ENCODE measurements at places on chromosomes 11 and 22.

DNA sequence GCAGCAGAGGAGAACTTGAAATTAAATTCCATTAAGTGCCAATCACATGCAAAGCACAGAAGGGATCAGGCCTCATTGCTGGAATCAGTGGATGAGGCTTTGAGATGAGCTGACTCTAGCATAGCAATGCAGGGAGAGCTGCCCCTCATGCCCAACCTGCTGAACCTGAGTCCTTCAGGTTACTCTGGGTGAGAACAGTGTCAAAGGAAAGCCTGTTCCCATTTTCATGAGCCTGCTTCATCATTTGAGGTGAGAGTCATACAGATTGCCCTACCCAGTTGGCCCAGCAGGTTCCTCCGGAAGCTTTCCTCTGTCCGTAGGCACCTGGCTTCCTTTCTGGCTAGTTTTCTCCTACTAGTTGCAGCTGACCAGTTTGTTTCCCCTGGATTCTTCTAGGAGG lies 25.9 kb upstream of the ZBTB16 start:
- DNase-seq: no peak

GRCh38 chr11:6251120-6251733 lies 8.4 kb upstream of the CCKBR start:
- peak; percentile 41 for DNase-seq

GRCh38 chr11:47192111-47192510 lies 5.9 kb upstream of the PACSIN3 start:
- no peak for DNase-seq

DNA sequence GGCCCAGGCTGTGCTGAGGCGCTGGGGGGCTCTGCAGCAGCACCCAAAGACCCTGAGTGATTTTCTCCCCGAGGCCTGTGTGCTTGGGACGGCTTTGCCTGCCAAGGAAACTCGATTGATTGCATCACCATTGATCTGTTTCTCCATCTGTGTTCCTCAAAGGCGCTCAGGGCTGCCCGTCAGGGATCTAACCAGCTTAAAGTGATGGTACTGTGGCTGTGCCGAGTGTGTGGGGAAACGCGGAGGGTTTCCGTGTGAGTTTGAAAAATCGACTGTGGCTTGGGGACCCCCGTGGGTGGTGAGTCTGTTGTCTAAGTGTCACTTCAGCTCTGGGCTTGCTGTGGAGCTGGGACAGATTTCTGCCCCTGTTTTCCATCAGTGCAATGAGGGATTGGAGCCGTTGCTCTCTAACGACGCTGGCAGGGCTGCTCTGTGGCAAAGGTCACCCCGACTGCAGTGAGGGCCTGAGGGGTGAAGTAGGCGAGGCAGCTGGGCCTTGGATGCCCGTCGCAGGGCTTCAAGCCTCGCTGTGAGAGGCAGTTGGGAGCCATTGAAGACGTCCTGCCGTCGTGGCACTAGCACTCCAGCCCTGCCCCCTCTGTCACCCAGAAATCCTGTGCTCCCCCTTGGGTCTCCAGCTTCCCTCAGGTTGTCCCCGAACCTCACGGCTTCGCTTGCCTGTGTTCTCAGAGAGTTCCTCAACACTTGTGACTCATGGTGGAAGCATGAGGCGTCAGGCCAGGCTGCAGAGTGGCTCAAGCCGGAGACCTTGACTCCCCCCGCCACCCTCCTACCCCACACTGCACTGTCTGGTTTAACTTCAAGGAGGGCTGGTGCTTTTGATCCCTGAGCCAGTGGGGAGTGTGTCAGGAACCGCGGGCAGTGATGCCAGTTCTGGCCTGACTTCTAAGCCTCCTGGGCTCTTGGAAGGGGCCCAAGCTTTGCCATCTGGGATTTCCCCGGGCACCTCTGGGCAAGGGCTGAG lies 21.8 kb downstream of the CACNA1I start:
- no peak for DNase-seq

DNA sequence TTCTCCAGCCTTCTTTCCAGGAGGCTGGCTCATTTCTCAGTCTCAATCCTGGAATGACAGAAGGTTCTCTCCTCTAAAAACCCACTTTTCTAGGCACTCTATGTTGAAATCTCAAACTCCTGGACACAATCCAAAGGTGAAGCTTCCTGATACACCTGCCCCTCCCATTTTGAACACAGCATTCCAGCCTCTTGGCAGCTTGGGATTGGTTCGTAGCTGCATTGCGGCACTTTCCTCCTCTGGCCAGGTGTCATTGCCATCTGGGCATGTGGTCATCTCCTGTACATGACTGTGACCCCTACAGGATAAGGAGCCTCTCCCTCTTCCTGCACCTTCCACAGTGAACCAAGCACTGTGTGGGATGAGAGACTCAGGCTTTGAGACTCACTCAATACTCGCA lies 230.2 kb upstream of the B3GAT1 start:
- DNase-seq: no peak

DNA sequence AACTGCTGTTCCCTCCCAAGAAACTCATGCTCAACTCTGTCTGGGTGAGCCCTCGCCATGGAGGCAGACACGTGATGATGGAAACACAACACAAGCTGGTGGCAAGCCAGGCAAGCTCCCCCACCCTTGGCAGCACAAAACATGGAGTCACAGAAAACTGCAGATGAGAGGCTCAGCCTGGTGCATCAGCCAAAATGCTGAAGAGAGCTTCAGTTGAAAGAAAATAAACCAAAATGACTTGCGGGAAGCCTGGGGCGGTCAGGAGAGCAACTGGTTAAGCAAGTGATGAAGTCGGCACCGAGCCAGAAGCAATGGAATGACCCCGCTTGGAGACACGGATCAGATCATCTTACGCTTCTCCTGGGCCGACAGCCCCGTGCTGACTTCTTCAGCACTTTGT lies 68.3 kb downstream of the C11orf58 start:
- DNase-seq: no peak

DNA sequence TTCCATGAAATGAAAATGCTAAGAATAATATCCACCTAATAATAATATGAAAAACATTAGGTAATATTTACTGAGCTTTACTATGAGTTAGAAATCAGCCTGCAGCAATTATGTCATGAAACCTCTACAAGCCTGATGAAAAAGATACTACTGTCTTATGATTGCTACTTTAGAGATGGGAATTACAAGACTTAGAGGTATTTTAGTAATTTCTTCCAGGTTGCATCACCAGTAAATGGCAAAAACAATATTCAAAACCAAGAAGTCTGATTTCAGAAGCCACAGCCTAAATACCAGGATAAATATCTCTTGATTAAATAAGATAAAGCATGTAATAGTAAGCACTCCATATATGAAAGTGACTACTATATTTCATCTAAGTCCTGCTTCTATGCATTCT lies 13.8 kb downstream of the OR5B21 start:
- no peak for DNase-seq

DNA sequence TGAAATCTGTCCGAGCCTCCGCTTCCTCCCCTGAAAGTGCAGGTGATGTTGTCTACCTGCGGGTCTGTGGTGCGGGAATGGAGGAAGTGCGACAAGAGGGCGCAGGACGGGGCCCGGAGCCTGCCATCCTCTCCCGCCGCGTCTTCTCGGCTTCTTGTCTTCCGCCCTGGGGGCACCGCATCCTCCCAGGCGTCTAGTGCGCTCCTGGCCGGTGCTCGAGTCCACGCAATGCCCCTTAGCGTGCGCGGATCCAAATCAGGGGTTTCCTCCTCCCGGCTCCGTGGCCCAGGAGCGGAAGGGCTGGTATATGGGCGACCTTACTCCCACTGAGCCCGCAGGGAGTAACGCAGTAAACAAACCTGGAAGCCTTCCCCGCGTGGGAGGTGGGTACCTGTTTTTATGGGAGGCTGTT lies 405 bp downstream of the SFI1 start:
- no peak for DNase-seq

DNA sequence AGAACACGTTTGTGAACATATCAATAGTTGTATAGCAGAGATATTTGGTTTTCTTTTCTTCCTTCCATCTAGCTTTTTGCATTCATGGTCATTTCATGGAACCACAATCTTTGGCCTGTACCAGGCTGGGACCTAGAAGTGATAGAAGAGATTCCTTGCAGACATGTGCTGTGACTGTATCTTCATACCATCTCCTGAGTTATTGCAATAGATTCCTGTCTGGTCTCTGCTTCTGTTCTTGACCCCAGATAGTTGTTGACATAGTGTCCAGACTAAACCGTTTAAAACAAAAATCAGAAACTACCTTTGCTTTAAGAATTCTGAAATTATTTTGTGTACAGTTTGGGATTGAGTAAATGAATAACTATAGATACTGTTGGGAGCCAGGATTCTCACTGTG lies 16.8 kb downstream of the PANX1 start:
- no peak for DNase-seq

- DNase-seq: no peak
These were observed 86.5 kb upstream of the GALNT18 start for GRCh38 chr11:11708256-11708655.

Data from stimulated activated naive CD8-positive, alpha-beta T cell treated with anti-CD3 and anti-CD28 coated beads, Interleukin-15, amount 100 ng/mL, for 72 hours (primary cell).